Activated CD4-positive, alpha-beta T cell treated with anti-CD3 and anti-CD28 coated beads, Interleukin-2, amount 10 ng/mL, durations not matched to agents 24 days and 14 days (primary cell): ENCODE measurements at places on chromosomes 2 and 18. TPM values are rescaled to one million over a fixed set of nuclear protein-coding genes. Genes with fewer than 3 reads are reported as not detected.

- DNase-seq: no peak
Measured at GRCh38 chr2:143696651-143697050, 567.4 kb downstream of the ARHGAP15 start.

The NAT8 gene
- total RNA-seq: not detected in 2 replicates

- no peak for DNase-seq
Measured at GRCh38 chr2:238525990-238526389, 99.3 kb downstream of the ASB1 start.

GRCh38 chr2:230774348-230774951 is 61.8 kb downstream of the CAB39 start:
- DNase-seq: no peak

DNA sequence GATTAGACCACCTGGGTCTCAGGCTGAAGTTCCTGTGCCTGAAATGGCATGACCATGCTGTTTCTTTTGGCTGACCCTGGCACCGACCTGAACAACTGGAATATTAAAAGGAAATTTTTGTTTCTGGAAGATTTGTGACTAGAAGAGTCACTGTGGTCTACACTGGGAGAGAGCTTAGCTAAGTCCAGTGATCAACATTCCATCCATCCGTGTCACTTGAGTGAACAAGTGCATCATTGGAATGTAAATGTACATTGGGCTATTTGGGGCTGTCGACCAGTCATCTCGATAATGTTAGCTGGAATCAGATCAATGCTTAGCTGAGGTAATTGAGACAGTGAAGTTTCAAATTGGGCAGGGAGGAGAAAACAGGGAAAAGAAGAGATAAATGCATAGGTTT is 95.4 kb upstream of the CCDC85A start:
- DNase-seq: no peak

GRCh38 chr2:240460781-240461431 is 25.4 kb downstream of the GPC1 start:
- no peak for DNase-seq

The MYL1 gene
- total RNA-seq: not detected in 2 replicates

The HNMT gene
- not detected in 2 replicates for total RNA-seq

- DNase-seq: no peak
Measured at GRCh38 chr2:218877331-218877730, 3.3 kb upstream of the WNT10A start.

GRCh38 chr2:196675963-196676362 is 36.4 kb downstream of the CCDC150 start:
- no peak for DNase-seq

- no peak for DNase-seq
Measured at GRCh38 chr2:237614151-237614720, 13.2 kb upstream of the LRRFIP1 start.

GRCh38 chr2:128685841-128686496 is 367.3 kb upstream of the HS6ST1 start:
- DNase-seq: peak; percentile 55

DNA sequence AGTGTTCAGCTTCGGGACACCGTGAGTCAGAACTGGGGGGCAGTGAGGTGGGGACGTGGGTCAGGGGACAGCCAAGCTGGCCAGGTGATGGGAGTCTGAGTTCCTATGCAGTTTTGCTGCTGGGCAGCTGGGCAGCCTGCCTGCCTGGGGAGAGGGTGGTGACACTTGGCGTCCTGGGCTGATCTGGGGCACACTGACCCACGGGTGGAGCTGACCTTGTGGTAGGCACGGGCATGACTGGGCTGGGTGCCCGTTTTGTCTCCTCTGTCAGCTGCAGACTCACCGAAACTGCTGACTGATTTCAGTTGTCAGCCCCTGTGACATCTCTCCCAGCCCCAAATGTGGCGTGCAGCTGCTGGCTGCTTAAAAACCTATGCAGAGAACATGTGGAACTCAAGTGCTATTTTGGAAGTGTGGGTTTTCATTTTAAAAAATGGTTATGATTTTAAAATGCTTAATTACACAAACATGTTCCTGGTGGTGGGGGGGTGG is 32.6 kb upstream of the E2F6 start:
- no peak for DNase-seq

GRCh38 chr2:64599469-64599868 is 54.2 kb downstream of the SERTAD2 start:
- DNase-seq: no peak

DNA sequence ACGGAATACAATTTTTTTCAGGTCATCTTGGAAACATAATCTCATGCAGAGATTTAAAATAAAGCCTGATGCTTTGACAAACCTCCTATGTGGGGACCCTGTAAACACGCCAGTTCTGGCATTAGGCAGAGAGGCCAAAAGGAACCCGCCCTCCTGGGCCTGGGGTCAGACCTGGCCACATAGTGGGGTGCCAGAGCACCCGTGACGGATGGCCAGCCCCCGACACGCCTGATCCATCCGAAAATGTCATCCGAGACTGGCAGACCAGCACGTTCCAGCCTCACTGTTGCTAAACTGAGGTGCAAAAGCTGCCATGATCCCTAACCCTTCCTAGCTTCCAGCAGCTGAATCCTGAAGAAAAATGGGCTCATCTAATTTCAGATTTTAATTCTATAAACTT is 222.6 kb upstream of the SALL3 start:
- DNase-seq: no peak

GRCh38 chr18:2223849-2224248 is 347.5 kb downstream of the METTL4 start:
- DNase-seq: no peak

DNA sequence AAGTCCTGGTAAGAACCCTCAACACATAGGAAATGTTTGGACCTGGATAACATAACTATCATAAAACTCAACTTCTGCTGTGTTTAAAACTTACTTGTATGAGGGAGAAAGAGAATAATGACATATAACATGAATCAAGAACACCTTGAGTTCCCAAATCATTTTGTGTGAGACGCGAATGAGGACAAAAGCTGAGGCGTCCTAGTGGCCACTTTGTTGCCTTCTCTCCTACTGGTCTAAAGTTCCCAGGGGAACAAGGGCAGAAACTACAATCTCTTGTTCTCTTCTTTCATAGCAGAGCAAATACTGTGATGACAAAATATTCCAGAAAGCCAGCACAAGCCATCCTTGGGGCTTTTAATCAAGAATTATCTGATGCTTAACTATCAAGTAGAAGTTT is 8.3 kb upstream of the LCT start:
- DNase-seq: no peak

DNA sequence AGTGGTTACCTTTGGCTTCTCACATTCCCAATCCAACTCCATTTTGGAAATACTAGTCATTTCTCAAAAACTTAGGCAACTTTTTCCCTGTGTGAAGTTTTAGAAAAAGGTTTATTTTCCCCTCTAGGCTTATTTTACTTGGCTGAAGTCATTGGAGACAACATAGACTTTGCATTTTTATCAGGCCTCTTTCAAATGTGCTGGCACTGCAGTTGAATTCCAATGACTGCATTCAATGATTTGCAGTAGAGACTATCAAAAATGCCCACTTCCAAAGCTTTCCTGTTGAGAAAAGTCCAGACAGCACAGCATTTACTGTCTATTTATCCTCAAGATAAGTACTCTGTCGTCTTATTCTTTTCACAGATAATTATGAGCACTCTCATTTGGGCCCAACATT is 70.1 kb downstream of the ONECUT2 start:
- no peak for DNase-seq

DNA sequence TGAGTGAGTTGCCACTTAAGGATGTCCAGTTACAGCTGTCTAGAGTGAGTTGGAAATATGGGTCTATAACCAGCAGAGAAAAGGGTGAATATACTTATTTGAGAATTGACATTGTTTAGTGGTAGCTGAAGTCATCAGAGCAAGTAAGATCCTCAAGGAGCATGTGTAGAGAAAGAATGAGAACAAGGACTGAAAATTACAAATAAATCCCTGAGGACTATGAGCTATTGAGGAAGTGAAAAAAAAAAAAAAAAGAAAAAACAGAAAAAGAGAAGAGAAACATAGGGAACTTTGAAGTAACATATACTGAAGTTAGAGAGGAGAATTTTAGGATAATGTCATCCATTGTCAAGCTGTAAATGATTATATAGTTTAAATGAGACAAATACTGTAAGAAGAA is 134.0 kb upstream of the CCDC68 start:
- no peak for DNase-seq

The ATF2 gene
- 58.8 and 60.2 TPM in 2 replicates for total RNA-seq

- DNase-seq: no peak
Measured at GRCh38 chr18:5439986-5440696, 103.7 kb downstream of the EPB41L3 start.

The AGXT gene
- not detected in 2 replicates for total RNA-seq

DNA sequence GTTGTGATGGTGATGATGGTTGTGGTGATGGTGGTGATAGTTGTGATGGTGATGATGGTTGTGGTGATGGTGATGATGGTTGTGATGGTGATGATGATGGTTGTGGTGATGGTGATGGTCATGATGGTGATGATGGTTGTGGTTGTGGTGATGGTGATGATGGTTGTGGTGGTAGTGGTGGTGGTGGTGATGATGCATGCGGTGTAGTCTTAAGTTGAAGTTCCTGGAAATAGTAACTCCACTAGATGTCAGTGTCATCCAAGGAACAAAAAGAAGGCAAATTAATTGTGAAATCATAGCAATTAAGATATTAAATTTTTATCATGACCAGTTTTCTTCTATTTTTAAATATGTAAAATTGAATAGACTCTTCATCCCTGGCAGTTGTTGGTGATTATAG is 309.2 kb downstream of the AGAP1 start:
- DNase-seq: no peak

The SCN2A gene
- not detected in 2 replicates for total RNA-seq

The RAB27B gene
- total RNA-seq: 0.33 and 0.45 TPM in 2 replicates

GRCh38 chr2:174667250-174667860 is 69.8 kb upstream of the WIPF1 start:
- DNase-seq: no peak

- DNase-seq: no peak
Measured at GRCh38 chr2:910698-911097, 40.0 kb upstream of the SNTG2 start.

The EVX2 gene
- total RNA-seq: not detected in 2 replicates

The GCG gene
- not detected in 2 replicates for total RNA-seq

DNA sequence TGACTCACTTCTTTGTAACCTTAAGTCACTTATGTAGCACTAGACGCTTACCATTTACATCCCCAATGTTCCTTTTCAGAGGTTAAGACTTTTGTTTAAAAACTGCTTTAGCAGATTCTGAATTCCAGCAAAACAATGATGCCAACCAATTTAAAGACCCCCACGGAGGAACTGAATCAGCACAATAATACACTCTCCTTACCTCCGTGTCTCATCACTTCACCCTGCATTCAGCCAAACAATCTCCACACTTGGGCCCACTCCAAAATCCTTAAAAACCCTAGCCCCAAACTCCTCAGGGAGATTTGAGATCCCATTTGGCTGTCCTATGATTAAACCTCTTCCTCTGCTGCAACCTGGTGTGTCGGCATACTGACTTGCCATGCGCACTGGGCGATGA is 153.9 kb downstream of the B3GNT2 start:
- DNase-seq: no peak

- DNase-seq: no peak
Measured at GRCh38 chr2:63821396-63821795, 20.3 kb upstream of the UGP2 start.

DNA sequence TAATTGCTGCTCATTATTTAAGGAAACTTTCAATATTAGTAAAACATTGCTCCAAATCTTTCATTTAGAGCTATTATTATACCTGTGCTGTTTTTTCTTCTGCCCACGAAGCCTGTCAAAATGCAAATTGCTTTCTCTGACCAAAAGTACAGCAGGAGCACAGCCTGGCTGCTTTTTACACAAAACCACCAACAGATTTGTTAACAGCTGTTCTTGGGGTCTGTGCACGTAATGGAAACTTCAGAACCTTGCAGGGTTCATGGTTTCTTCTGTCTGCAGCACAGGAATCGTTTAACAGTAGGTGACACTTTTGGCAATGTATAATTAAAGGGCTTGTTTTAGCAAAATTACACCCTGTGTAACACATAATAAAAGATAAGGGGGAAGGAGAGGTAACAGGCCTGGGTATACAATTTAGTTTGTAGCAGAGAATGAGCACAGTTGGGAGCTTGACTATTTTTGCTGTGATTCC is 447.3 kb downstream of the KCNJ3 start:
- no peak for DNase-seq

- DNase-seq: no peak
Measured at GRCh38 chr2:241885946-241886643, 16.6 kb downstream of the RTP5 start.

GRCh38 chr2:96097441-96097840 is 18.9 kb downstream of the ADRA2B start:
- no peak for DNase-seq

The CHRNA1 gene
- total RNA-seq: not detected in 2 replicates

- no peak for DNase-seq
Measured at GRCh38 chr2:176612736-176613135, 343.5 kb downstream of the MTX2 start.

DNA sequence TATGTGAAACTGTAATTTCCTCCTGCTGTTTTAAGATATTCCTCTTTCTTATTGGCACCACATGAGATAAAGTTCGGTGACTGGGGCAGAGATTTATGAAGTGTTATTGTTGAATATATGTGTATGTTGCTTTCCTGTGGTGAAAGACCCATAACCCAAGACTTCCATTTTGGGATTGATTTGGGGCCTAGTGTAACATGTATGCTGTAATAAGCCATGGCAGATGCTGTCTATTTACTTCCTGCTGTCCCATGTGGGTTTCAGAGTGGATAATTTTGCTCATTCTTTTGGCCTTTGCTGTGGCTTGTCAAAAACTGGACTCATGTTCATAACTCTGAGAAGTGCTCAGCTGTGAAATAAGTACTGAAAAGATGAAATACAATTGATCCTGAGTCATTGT is 10.8 kb upstream of the MYO1B start:
- no peak for DNase-seq

- no peak for DNase-seq
Measured at GRCh38 chr2:122273785-122274419, 518.5 kb downstream of the TSN start.

DNA sequence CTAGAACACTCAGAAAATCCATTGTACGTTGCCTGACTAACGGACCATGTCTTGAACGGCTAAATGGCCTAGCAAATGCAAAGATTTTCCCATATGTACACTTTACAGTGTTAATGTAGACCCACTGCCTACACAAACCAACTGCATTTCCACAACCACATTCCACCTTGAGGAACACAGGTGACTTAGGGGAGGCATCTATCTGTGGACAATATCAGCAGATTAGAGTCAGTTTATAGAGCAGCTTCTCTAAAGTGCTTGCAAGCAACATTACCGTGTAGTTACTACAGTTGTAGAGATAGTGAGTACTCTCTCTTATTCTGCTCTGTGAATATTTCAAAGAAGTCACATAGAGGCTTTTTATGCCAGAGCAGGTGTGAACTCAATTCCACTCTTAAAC is 139.6 kb downstream of the TCF4 start:
- DNase-seq: no peak

The KCNJ13 gene
- not detected in 2 replicates for total RNA-seq

DNA sequence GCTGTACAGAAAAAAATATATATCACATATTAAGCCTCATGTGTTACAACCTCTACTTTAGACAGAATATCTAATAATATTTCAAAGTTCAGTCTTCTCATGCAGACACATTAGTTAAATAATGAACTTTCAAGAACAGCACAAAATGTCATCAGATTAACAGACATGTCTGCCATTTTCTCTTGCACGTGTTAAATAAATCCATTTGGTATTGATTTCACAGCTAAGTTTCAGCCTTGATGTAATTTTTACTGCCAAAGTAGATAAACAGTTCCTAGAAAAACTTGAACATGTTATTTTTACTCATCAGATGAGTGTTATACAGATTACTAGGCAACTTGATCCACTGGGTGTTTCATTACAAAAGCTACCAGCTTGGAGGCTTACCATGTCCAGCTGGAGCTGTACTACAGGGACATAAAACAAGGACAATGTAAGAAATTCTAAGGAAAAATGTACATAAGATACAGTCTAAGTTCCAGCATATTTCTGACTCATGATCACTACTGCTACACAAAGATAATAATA is 290.7 kb upstream of the DDX18 start:
- DNase-seq: no peak
